Thyroid gland (tissue), 4 donors: ENCODE measurements at places on chromosomes 12 and 14. TPM values are rescaled to one million over a fixed set of nuclear protein-coding genes. Genes with fewer than 3 reads are reported as not detected.

The SETD1B gene
- 13.4 TPM for total RNA-seq

The TMTC1 gene
- 16.6 TPM for total RNA-seq

- H3K4me3 ChIP-seq, result no peak overlapping the region
- peaks cover 8% of the 10 kb centered on the region for H3K27me3 ChIP-seq
- H3K36me3 ChIP-seq, result no peaks in the 10 kb centered on the region
- no peaks in the 10 kb centered on the region for H3K4me1 ChIP-seq
- DNase-seq, result no peak
- H3K27ac ChIP-seq, result no peak overlapping the region
Observed at GRCh38 chr12:118982984-118983761, 1.8 kb downstream of the SRRM4 start.

GRCh38 chr12:56257491-56258067, 605 bp downstream of the ANKRD52 start:
- DNase-seq, result peak; percentile 17
- H3K4me3 ChIP-seq, result peak overlapping the region; percentile 92
- peak overlapping the region; percentile 83 for H3K27ac ChIP-seq
- H3K4me1 ChIP-seq, result peaks cover 20% of the 10 kb centered on the region
- no peaks in the 10 kb centered on the region for H3K27me3 ChIP-seq

DNA sequence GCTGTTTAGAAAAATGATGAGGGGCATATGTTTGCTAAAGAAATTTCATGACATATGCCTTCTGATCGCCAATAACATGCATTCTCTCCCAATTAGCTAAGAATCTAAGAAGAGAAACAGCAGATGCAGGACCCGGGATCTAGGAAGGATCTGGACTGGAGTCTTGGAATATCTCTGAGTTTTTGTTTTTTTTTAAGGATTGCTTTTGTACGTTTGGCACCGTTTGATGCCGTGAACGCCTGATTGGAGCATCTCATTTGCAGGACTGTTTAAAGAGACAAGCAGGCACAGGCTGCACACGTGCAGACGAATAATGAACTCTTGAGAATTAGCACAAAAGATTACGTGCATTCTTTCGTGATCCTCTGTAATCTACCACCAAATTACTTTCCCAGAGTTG, 13.6 kb downstream of the EML1 start:
- H3K4me1 ChIP-seq, result peaks cover 35% of the 10 kb centered on the region
- no peak overlapping the region for H3K27ac ChIP-seq
- no peak for DNase-seq

GRCh38 chr12:13209436-13210235, 13.1 kb downstream of the EMP1 start:
- no peaks in the 10 kb centered on the region for H3K27me3 ChIP-seq
- peaks cover 31% of the 10 kb centered on the region for H3K36me3 ChIP-seq
- peaks cover 55% of the 10 kb centered on the region for H3K4me1 ChIP-seq
- H3K4me3 ChIP-seq, result no peak overlapping the region
- H3K27ac ChIP-seq, result peak overlapping the region; percentile 73
